ENCODE measurements at places on chromosomes 5 and 9. TPM values are rescaled to one million over a fixed set of nuclear protein-coding genes. Genes with fewer than 3 reads are reported as not detected.

PPP2CA gene
- 98.4 TPM for total RNA-seq

RNF180 gene
- 55.3 TPM for total RNA-seq

SPINK7 gene
- not detected for total RNA-seq

HMMR gene
- total RNA-seq = 6.1 TPM

LCN15 gene
- not detected for total RNA-seq

FOXD4L6 gene
- 0.36 TPM for total RNA-seq

GDF9 gene
- total RNA-seq = 0.54 TPM

TMEFF1 gene
- 38.7 TPM for total RNA-seq

IL12B gene
- not detected for total RNA-seq

CNTNAP3B gene
- 53.5 TPM for total RNA-seq

Data from cerebellum (tissue), 4 donors.